CD4-positive, alpha-beta T cell treated with Interleukin-15 for 4 hours (primary cell): ENCODE measurements at places on chromosomes 2 and 18.
A peak's percentile ranks its signal among the peaks of the same experiment; 100 is the strongest.

GRCh38 chr2:27351802-27352598 lies 4.6 kb downstream of the GTF3C2 start:
- DNase-seq = peak; percentile 11

GRCh38 chr18:36043153-36043552 lies 24.2 kb downstream of the RPRD1A start:
- no peak for DNase-seq

GRCh38 chr2:191601060-191601459 lies 76.9 kb upstream of the NABP1 start:
- no peak for DNase-seq

DNA sequence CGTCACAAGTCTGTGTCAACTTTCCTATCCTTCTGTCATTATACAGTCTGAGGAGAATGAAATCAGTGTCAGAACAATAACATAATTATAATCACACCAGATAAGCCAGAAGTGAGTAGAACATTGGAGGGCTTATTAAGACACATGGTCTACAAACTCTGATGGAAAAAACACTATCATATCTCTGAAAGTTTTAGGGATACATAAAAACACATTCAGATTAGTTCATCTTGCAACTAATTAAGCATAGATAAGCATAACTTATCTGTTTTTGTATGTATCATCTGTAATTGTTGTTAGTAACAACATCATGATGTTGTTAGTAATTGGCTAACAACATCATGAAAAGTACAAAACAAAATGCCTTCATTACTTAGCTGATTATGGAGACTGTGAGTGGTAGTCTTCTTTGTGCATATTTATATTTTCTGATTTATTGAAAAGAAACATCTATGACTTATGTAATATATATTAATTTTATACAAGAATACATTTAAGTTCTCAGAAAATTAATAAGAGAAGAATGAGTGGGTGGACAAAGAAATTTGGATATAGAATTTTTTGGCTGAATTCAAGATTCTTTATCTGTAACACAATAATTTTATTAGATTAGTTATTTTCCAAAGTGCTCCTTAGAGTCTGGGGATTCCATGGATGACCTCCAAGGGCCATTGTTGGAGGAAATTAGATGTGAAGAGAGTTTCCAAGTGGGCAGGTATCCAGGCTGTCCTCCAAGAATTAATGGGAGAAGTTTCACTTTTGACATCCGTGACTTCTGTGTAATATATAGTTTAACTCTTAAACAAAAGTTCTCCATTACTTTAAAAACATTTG lies 16.9 kb upstream of the CCDC102B start:
- DNase-seq = no peak

- no peak for DNase-seq
Measured at GRCh38 chr2:74567881-74568280, 13.4 kb downstream of the DOK1 start.

- DNase-seq = no peak
Measured at GRCh38 chr2:101517758-101518271, 42.9 kb upstream of the RFX8 start.

DNA sequence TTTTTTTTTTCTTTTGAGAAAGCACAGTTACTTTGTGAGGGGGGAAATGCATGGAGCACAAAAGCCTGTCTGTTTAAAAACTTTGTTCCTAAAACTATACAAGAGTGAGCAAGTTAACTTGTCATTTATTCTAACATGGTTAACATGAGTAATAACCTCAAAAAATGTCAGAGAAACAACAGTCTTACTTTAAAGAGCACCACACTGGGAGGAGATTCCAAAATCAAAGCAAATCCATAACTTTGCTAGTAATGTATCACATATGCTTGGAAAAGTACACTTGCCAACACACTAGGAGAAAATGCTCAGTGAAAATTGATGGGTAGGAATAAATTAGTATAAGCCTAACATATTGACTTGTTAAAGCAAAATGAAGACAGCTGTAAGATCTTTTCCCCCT lies 157.1 kb downstream of the PRPF40A start:
- DNase-seq = no peak

GRCh38 chr2:10150436-10150835 lies 27.9 kb downstream of the RRM2 start:
- DNase-seq = no peak

- no peak for DNase-seq
Measured at GRCh38 chr2:43898134-43898837, 59.5 kb downstream of the ABCG8 start.

GRCh38 chr2:239266434-239266766 lies 134.4 kb downstream of the HDAC4 start:
- DNase-seq = no peak

GRCh38 chr2:223959688-223960087 lies 2.4 kb downstream of the MRPL44 start:
- DNase-seq = no peak

- no peak for DNase-seq
Measured at GRCh38 chr18:73677450-73677849, 470.2 kb downstream of the FBXO15 start.

DNA sequence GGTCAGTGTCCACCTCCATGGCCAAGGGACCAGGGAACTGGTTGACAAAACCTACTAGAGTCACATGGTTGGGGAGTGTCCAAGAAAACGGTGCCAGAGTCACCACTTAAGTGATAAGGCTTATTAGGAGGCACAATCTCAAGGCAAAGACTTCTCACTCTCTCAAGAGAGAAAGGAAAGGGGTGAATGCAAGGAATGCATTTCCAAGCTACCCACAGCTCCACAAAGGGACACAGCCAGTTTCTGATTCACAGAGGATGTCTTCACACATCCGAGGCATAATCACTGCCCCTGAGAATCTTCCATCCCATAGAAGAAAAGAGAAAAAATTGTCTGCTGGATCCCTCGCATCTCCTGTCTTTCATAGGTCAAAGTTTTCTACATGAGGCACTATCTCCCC lies 269.3 kb downstream of the TNS1 start:
- DNase-seq = no peak

DNA sequence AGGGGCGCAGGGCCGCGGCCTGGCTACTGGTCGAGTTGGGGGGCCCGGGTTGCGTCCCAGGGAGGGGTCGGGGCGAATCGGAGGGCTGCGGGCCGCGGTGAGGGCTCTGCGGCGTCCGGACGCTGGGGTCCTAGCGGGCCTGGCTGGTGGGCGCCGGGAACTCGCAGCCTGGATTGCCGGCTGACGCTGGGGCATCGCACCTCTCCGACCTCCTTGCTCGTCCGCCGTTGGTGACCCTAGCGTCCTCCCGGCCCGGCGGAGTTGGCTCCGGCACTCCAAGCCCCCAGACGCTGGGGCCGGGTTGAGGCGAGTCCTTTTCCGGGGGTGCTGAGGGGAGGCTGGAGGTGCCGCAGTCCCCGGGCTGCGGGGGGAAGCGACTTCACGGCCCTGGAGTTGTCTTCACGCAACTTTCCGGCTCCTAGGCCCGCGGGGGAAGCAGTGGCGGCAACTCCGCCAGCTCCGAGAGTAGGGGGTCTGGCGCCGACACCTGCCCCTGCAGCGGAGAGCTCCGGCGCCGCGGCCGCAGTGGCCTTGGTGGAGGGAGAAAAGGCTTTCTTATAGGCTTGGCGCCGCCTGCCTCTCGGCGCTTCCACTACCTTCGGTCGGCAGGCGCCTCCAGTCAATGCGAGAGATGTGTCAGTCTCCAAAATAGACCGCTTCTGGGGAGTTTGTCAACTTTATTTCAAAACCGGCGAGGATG lies 70.3 kb downstream of the HAUS1 start:
- DNase-seq = peak; percentile 40

- DNase-seq = no peak
Measured at GRCh38 chr18:9712611-9713010, 4.5 kb downstream of the RAB31 start.

GRCh38 chr2:189629531-189630453 lies 31.5 kb upstream of the ASNSD1 start:
- no peak for DNase-seq

- DNase-seq = no peak
Measured at GRCh38 chr2:61722800-61723199, 131.1 kb downstream of the FAM161A start.

- DNase-seq = no peak
Measured at GRCh38 chr2:187545238-187545751, 8.9 kb downstream of the TFPI start.

GRCh38 chr18:22489704-22490103 lies 72.0 kb upstream of the CTAGE1 start:
- no peak for DNase-seq

GRCh38 chr2:989781-990467 lies 39.3 kb downstream of the SNTG2 start:
- no peak for DNase-seq

DNA sequence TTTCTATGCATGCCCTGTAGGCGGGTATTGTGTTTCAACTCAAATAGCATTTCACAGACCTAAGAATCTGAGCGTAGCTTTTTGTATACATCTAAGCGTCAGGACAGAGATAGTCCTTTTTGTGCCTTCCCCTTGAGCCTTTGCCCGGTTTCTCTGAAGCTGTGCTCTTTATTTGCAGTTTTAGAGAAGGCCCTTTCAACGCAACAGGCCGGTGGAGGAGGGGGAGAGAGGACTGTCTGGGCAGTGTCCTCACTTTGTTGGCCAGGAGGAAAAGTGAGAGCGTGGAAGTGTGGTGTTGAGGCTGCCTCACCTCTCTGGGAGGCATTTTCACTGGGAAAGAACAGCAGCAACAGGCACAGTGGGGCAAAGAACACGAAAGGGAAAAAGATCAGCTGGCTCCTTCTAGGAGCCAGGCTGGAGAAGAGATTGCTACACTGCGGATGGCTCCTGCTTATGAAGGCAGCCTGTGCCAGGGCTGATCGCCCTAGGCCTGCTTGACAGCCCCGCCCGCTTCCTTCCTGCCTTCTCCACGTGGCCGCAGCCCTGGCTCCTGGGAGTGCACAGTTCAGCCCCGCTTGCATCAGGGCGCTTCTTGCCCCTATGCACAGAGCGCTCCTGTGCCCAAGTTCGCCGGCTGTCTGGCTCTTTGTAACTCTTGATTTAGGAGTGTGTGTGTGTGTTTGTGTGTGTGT lies 195.6 kb upstream of the POU3F3 start:
- DNase-seq = no peak

GRCh38 chr18:5463390-5463789 lies 80.4 kb downstream of the EPB41L3 start:
- DNase-seq = no peak

GRCh38 chr2:144213797-144214196 lies 306.1 kb downstream of the ZEB2 start:
- DNase-seq = peak; percentile 22

DNA sequence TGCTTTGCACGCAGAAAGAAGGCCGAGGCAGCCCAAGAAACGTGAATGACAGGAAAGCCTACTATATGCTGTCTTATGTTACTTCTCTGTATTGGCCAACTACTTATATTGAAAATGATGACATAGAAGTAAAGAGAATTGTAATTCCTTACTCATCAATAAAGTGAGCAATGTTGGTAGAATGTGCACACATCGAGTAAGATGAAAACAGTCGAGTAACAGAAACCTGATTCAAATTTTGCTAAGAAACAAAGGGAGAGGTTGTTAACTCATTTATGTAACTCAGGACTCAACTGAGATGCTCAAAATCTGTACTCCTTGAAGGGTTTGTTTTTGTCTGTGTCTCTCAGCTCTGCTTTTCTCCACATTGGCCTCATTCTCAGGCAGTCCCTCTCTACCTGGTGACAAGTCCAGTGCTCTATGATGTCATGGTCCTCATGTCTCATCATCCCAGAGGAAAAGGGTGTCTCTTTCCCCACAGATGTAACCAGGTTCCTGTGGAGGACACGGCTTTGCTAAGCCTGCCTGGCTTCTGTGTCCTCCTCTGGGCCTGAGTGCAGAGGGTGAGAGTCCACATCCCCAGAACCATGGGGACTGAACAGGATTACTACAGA lies 30.3 kb upstream of the CCDC93 start:
- DNase-seq = no peak

GRCh38 chr18:50014606-50015005 lies 180.3 kb downstream of the MYO5B start:
- DNase-seq = no peak

GRCh38 chr2:238289574-238289973 lies 1.2 kb upstream of the PER2 start:
- no peak for DNase-seq

GRCh38 chr2:82062463-82062862 lies 1757.9 kb upstream of the LRRTM1 start:
- no peak for DNase-seq
